ENCODE measurements at places on chromosomes 7 and 10.
A peak's percentile ranks its signal among the peaks of the same experiment; 100 is the strongest.

GRCh38 chr10:12697764-12698163, 303.7 kb downstream of the CCDC3 start:
- no peak overlapping the region for H3K4me3 ChIP-seq
- H3K27ac ChIP-seq: no peak overlapping the region
- no peak for DNase-seq
- no peaks in the 10 kb centered on the region for H3K36me3 ChIP-seq
- no peaks in the 10 kb centered on the region for H3K27me3 ChIP-seq

GRCh38 chr10:5731559-5731958, 46.9 kb downstream of the TASOR2 start:
- DNase-seq: no peak
- no peaks in the 10 kb centered on the region for H3K27me3 ChIP-seq
- no peaks in the 10 kb centered on the region for H3K4me1 ChIP-seq
- no peak overlapping the region for H3K27ac ChIP-seq
- peaks cover 77% of the 10 kb centered on the region for H3K36me3 ChIP-seq
- H3K4me3 ChIP-seq: no peak overlapping the region

DNA sequence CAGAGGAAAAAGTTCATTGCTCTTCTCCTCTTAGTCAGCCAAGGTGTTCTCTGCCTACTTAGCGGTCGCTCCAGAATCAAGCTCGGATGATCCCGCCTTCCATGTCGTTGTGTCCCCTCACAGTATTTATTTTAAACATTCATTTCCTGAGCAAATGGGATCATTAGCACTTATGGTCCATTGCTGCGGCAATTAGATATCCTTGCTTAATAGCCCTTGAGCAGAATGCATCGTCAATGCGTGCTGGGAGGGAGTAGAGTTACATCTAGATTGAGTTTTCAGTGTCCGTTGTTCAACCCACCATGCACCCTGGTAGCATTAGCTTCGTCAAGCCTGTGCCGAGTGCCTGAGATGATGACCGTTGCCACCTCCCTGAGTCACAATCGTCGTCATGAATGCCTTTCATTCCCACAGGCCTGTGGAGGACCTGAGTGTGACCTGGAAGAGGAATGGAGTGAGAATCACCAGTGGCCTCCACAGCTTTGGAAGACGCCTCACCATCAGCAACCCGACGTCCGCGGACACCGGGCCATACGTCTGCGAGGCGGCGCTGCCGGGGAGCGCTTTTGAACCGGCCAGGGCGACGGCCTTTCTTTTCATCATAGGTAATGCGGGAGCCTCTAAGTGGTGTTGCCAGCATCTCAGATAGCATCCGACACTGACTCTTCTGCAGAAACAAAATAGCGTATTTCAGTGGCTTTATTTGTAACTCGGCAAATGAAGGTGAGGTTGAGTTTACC, 650.4 kb downstream of the SDK1 start:
- no peak for DNase-seq
- H3K36me3 ChIP-seq: no peaks in the 10 kb centered on the region
- H3K27me3 ChIP-seq: no peaks in the 10 kb centered on the region
- no peak overlapping the region for H3K27ac ChIP-seq
- peaks cover 3% of the 10 kb centered on the region for H3K4me1 ChIP-seq
- H3K4me3 ChIP-seq: no peak overlapping the region

DNA sequence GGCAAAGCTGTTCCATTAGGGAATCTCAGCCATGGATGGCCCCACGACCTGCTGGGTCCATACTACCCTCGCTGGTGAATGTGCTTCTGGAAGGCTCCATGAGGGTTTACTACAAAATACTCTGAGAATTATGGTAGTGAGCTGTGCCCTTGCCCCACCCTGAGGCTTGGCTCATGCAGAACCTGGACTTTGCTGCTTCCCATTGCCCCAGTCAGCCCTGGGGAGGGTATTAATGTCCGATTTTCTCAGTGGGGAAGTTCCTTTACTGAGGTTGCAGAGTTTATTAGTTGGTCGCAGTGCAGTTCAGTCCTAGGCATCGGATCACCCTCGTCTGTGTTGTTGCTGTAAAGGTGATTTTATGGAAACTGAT, 310.1 kb downstream of the WDR37 start:
- no peaks in the 10 kb centered on the region for H3K4me1 ChIP-seq
- no peaks in the 10 kb centered on the region for H3K27me3 ChIP-seq
- no peak overlapping the region for H3K4me3 ChIP-seq
- no peak for DNase-seq
- H3K36me3 ChIP-seq: no peaks in the 10 kb centered on the region

DNA sequence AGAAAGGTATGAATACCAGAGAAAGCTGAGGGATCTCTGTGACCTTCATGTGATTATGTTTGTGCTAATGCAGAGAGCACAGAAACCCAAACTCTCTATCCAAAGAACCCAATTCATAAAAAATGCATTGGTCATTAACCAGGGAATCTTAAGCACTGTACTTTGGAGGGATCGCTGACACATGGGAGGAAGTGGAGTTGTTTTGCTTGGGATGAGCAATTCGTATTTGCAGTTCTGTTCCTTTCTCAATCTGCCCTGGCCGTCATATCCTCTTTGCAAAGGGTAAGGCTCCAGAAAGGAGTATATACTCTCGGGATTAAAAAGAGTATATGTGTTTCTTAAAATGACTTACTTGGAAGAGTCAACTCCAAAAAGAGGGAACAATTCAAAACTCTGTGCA, 221.3 kb downstream of the POU6F2 start:
- H3K4me3 ChIP-seq: no peak overlapping the region
- no peak overlapping the region for H3K27ac ChIP-seq
- no peak for DNase-seq
- H3K36me3 ChIP-seq: no peaks in the 10 kb centered on the region

DNA sequence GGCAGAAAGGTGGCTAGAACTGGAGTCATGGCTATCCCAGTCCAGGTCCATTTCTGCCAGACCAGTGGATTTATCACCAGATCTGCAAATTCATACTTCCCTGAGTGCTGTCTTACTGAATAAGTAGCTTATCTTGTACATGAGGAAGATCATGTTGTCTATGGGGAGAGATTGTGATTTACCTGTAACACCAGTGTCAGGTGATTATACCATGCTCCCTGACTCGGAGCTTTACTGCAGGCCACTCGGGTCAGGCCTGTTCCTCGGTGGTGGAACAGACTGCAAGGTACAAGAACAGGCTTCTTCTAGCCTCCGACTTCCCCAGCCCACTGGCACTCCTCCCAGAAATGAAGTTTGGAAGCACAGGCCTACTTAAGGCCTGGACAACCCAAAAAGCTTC, 42.6 kb upstream of the DLG5 start:
- H3K4me1 ChIP-seq: peaks cover 11% of the 10 kb centered on the region
- no peaks in the 10 kb centered on the region for H3K36me3 ChIP-seq
- no peak overlapping the region for H3K27ac ChIP-seq
- no peak overlapping the region for H3K4me3 ChIP-seq

DNA sequence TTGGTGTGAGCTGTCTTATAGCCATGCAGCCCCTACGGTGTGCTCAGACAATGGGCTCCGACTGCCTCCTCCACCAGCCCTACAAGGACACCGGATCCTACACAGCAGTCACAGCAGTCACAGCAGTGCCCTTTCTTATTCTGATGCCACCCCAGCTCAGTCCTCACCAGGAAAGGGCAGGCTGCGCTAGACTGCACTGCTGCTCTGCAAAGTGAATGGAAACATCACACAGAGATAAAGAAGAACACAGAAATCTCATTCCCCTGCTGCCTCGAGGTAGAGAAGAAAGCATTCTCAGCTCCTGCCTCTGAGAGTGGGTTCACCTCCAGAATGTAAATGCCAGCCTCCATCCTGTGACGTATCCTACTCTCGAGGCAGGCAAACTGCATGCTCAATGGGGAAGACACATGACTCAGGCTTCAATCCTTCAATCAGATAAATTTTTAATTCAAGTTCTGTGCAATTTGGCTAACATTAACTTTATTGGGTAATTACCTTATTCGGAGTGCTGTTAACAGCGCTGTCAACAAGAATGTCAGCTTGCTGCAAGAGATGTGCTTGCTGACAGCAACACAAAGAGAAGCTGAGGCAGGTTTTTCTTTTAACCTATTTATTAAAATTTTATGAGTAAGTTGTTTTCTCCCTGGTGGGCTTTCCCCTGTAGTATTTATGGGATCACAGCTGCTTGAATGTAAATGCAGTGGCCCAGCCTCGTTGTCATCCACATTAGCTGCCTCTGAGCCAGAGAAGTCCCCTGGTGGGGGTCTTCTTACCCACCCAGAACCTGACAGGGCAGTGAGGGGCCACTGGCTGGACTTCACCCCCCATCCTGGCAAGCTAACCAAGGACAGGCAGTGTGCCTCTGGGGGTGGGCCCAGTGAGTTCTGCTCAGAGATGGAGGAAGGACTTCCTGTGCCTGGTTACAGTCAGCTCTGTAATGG, 241.3 kb upstream of the KMT2E start:
- H3K4me1 ChIP-seq: peaks cover 2% of the 10 kb centered on the region
- no peak overlapping the region for H3K27ac ChIP-seq
- DNase-seq: peak; percentile 14

- H3K27me3 ChIP-seq: no peaks in the 10 kb centered on the region
- H3K4me1 ChIP-seq: peaks cover 4% of the 10 kb centered on the region
These were observed 84.1 kb downstream of the POM121L12 start for GRCh38 chr7:53119514-53119941.

GRCh38 chr7:39951226-39952194, 1.5 kb downstream of the CDK13 start:
- H3K27me3 ChIP-seq: no peaks in the 10 kb centered on the region
- H3K36me3 ChIP-seq: peaks cover 31% of the 10 kb centered on the region
- peak; percentile 62 for DNase-seq
- peaks cover 6% of the 10 kb centered on the region for H3K4me1 ChIP-seq
- H3K4me3 ChIP-seq: peak overlapping the region; percentile 100

DNA sequence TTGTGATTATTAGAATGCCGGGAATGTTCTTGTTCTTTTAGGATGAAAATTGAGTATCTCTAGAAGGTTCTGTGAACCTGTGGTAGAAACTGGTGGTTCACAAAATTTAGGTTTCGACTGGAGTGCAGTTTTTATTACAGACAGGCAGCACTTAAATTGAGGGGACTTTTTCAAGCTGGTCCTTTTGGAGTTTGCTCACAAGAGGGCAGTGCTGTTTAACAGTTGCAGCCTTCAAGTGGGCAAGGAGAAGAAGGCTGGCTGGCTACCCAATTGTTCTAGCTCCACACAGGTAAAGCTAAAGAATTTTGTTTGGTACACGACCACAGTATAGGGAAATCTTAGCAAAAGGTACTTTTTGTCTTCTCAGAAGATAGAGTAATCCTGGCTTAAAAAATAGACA, 233.6 kb downstream of the SNX13 start:
- no peaks in the 10 kb centered on the region for H3K27me3 ChIP-seq
- H3K4me3 ChIP-seq: no peak overlapping the region
- no peak overlapping the region for H3K27ac ChIP-seq
- no peaks in the 10 kb centered on the region for H3K4me1 ChIP-seq

DNA sequence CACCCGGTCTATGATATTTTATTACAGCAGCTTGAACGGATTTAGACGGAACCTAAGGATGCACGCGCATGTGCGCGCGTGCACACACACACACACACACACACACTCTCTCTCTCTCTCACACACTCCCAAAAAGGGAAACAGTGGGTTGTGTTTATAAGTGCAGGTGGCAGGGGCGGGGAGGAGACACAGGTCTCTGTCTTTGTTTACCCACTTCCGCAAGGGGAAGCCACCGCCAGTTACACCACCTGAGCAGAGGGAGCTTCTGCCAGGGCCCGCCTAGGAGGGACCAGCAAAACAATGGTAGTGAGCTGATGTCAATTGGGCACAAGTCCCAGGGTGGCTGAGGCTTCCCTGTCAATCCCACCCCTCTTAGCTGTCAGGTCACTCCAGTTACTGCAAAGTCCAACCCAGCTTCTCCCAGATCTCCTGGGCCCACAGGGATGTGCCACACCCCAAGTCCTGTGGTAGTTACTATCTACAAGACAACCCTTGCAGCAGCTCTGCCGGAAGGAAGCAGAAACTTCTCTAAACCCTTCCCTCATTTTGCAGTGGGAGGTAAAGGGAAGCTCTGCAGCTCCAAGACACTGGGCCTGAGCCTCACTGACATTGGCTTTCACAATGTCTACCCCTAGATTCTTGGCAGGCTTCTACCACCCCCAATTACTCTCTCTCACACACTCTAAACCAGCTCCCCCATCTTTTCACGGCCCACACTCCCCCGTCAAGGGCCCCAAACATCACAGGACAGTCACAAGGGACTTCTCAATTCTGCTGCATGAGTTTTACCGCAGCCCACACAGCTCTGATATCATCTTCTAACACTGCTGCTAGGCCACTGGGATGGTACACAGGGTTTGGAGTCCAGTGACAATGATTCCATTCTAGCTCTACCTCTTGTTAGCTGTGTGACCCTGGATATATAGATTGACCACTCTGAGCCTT, 17.6 kb downstream of the ANXA11 start:
- no peaks in the 10 kb centered on the region for H3K36me3 ChIP-seq
- H3K4me1 ChIP-seq: no peaks in the 10 kb centered on the region
- H3K4me3 ChIP-seq: no peak overlapping the region
- no peaks in the 10 kb centered on the region for H3K27me3 ChIP-seq
- DNase-seq: no peak

GRCh38 chr10:130745821-130746220, 565.7 kb downstream of the TCERG1L start:
- H3K36me3 ChIP-seq: no peaks in the 10 kb centered on the region
- no peaks in the 10 kb centered on the region for H3K27me3 ChIP-seq

DNA sequence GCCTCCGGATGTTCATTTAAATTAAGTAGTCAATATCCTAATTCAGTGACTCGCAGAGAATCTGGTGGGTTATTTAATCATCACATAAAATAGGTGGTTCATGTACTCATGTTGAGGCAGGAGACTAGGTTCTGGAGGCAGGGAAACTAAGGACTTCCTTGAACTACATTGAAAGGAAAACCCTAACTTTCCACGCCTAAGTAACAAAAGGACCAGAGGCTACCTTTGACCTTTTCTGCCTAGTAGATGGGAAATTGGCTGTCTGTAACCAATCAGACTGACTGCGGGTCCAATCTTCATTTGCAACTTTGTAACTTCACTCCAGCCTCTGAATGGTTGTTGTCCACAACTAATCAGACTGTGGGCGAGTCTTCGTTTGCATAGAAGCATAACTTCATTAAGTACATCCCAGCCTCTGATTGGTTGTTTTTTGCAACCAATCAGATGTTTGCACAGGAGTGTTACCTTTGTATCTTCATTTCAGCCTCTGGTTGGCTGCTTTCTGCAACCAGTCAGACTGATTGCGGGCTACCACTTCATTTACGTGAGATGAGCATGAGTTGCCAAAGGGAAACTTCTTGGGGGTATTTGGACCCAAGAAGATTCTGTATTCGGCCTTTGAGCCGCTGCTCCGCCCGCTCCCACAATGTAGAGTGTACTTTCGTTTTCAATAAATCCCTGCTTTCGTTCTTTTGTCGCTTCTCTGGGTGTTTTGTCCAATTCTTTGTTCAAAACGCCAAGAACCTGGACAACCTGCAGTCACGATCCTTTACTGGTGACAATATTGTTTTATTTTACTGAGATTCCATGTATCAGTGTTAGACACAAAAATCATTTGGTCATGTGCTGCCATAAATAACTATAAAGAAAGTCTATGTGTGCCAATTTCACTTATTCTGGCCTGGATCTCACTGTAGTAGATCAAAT, 1.7 kb upstream of the ST7 start:
- DNase-seq: no peak
- no peak overlapping the region for H3K4me3 ChIP-seq
- no peaks in the 10 kb centered on the region for H3K27me3 ChIP-seq
- H3K4me1 ChIP-seq: peaks cover 7% of the 10 kb centered on the region
- no peaks in the 10 kb centered on the region for H3K36me3 ChIP-seq
